IPS-NIHi11 (cell line): ENCODE measurements at places on chromosomes 3 and 15.

- DNase-seq = no peak
These were observed 104.5 kb downstream of the NR2F2 start for GRCh38 chr15:96435022-96435421.

GRCh38 chr3:8518138-8518537, 16.5 kb downstream of the LMCD1 start:
- no peak for DNase-seq

GRCh38 chr3:151553888-151554287, 93.0 kb upstream of the IGSF10 start:
- DNase-seq = no peak

GRCh38 chr3:27696906-27697305, 25.2 kb downstream of the EOMES start:
- no peak for DNase-seq

DNA sequence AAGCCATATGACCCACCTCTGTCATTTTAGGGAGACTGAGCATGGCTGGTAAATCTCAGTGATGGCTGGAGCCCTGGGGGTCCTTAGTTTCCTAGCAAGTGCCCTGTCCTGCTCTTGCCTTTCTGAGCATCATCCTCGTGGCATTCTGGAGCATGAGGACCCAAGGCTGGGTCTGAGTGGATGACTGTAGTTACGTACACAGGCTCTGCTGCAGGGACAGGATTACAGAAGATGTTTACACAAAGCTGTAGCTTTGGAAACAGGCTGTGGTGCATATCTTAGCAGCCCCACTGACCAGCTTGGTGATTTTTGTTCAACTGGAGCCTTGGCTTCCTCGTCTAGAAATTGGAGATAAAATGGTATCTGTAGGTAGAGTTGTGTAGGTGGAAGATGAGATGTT, 272.9 kb upstream of the CTDSPL start:
- DNase-seq = no peak

- no peak for DNase-seq
These were observed 26.4 kb upstream of the PARL start for GRCh38 chr3:183911087-183911486.

- no peak for DNase-seq
These were observed 3.1 kb downstream of the PLXNA1 start for GRCh38 chr3:126986001-126986400.

GRCh38 chr15:84781495-84781894, 33.1 kb downstream of the ZNF592 start:
- DNase-seq = no peak

- peak; percentile 20 for DNase-seq
These were observed 10.7 kb upstream of the DHX36 start for GRCh38 chr3:154334973-154335420.

DNA sequence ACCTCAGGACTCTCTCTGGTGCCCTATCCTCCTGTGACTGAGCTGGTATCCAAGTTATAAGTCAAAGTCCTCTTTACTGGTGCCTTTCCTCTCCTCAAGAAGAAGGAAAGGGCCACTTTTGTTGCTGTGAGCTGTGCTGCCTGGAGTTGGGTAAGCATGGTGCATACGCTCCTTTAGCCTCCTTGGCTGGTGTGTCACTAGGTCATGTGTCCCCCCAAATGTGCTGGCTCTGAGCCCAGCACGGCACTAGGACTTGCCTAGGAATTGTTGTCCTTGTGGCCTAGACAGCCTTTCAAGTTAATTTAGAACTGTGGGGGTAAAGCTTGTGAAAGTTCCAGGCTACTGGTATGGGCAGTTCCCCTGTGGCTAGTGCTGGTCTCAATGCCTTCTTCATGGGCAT, 113.8 kb downstream of the UBE2E2 start:
- no peak for DNase-seq

GRCh38 chr15:65077981-65078352, 1.4 kb downstream of the KBTBD13 start:
- DNase-seq = peak; percentile 73

- DNase-seq = peak; percentile 65
These were observed 59.1 kb upstream of the NEDD4 start for GRCh38 chr15:56052395-56053045.

DNA sequence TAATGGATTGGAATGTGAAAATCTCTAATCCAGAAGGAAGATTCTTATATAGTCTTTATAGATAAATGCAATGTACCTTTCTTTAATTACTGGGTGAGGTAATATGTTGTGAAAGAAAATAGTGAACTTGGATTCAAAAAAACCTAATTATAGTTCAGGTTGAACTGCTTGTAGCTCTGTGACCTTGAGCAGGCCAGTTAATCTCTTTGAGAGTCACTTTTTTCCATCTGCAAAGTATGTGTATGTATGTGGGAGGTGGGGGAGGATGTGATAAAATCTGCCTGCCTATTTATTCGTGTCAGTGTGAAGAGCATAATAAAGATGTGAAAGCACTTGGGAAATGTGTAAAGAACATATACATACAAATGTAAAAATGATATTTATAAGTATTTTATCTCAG, 34.4 kb downstream of the GLCE start:
- DNase-seq = no peak

GRCh38 chr3:131712662-131713061, 209.9 kb upstream of the MRPL3 start:
- no peak for DNase-seq

DNA sequence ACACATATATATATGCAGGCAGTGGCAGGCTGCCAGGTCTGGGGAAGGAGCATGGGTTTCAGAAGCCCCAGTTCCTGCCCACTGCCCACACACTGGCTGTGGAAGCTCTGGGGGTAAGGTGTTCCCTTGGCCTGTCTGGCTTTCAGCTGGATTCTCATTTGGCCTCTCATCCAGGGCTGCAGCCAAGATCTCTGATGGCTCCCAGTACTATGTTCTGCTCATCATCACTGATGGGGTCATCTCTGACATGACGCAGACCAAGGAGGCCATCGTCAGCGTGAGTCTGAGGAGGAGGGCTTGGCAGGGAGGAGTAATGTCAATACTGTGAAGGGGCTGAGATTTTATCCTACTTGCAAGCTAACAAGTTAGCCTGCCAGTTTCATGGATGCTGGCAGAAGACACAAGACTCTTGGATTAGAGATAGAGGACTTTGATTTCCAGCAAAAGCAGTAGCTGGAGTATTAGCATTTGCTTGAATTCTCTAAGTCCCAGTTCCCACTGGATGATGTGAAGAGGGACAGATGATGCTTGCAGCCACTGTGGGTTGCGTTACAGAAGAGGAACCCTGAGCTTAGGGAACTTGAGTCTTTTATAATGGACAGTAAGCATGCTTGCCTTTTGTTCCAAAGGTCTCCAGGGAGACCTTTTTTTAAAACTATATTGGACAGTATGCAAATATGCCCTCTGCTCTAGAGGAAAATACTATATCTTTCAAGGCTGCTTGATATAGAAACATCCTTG, 5.6 kb upstream of the BRPF1 start:
- DNase-seq = no peak

DNA sequence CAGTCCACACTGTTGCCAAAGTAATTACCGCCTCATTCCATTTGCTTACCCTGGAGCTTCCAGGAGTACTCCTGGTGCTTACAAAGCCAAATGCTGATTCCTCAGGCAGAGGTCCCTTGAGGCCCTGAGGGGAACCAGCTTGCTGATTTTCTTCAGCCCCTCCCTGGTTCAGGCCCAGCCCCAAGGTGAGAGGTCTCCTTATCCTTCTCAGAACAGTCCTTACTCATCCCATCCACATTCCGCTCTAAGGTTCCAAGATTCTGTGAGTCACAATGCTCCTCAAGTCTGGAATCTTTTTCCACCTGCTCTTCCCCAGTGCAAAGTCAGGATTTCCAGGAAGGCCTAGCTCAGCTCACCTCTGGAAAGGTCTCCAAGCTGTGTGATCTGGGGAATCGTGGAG, 1.8 kb upstream of the ATP10A start:
- no peak for DNase-seq

- DNase-seq = no peak
These were observed 7.2 kb upstream of the MUC13 start for GRCh38 chr3:124941771-124942170.

DNA sequence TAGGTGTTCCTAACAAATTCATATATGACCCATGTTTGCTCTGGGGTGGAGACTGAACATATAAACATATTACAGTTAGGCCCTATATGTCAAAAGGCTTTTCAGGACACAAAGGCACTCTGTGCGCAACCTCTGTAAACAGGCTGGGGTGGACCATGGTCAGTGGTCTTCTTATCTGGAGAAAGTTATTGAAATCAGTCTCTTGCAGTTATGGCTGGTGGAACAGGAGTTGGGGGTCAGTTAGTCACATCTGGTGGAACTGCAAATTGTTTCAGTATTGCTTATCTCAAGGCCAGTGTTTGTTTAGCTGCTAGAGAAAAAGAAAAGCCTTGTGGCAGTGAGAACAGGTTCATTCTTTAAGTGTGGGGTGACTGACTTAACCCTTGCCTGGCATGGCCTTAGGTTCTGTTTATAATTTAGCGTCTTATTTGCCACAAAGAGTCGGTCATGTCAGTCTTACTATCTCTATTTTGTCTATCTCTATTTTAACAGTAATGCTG, 5.9 kb upstream of the GP9 start:
- no peak for DNase-seq

DNA sequence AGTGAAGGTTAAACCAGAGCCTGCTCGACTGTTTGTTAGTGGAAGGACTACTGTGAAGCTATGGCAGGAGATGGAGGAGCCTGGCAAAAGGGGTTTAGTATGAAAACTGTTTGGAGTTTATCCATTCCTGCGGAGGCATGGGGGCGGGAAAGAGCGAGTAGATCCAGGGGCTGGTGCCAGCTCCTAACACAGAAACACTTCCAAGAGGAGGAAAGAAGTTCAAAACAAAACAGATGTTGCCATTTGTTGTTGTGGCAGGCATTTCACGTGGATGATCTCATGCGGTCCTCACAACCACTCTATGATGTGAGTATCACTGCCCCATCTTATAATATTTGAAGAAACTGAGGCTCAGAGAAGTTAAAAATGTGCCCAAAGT, 30.7 kb upstream of the KY start:
- DNase-seq = no peak

DNA sequence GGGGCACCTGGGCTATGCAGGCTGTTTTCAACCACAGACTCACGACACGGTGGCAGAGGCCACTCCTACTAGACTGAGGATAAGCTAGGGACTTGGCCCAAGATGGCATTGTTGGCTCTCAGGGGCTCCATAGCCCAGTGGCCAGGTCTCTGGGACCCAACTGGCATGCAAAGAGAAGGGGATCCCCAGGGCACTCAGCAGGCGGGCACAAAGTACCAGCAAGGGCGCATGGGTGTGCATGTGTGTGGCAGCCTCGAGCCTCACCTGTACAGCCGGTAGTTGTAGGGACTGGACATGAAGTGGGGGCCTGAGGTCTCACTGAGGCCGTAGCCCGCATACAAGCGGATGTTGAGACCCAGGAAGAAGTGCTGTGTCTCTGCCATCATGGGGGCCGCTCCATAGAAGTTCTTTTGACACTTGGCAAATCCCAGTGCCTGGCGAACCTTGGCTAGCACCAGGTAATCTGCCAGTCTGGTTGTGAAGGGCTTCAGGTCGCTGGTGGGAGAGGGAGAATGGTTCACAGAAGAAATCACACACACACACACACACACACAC, 30.2 kb downstream of the IDH3A start:
- DNase-seq = no peak

GRCh38 chr3:38354588-38355330, 8.2 kb downstream of the XYLB start:
- DNase-seq = no peak

- DNase-seq = no peak
These were observed 25.7 kb downstream of the INSYN1 start for GRCh38 chr15:73727330-73727976.

GRCh38 chr3:27079427-27080257, 289.5 kb downstream of the NEK10 start:
- no peak for DNase-seq

- no peak for DNase-seq
These were observed 202.5 kb downstream of the MEIS2 start for GRCh38 chr15:36897834-36898233.

DNA sequence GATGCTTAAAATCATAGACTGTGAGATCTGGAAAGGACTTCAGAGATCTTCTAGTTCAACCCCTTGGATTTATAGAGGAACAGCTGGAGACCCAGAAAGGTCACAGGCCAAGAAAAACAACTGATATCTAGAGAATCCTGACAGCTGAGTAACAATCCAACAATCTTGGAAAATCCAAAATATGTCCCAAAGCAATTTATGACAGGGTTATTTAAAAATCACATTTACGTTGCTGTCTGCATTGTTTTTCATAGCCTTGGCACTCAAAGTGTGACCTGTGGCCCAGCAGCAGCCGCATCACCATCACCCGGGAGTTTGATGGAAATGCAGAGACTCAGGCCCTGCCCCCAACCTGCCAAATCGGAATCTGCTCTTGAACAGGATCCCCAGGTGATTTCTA, 78.8 kb downstream of the FBN1 start:
- no peak for DNase-seq

GRCh38 chr15:73004462-73004861, 47.8 kb upstream of the NEO1 start:
- no peak for DNase-seq

DNA sequence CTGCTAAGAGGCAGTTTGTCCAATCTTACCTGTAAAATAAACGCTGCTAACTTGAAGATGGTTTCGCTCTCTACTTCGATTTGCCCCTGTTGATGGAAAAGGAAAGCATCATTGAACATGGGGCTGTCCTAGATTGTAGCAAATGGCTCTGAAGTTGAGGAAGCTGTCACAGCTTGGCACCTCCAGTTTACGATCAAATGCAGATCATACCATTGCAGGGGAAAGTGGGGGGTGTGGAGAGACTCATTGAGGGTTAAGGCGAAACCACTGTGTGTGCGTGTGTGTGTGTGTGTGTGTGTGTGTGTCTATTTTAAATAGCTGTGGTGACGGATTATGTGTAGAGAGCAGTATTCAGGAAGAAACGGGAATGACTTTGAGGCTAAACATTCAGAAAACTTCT, 127.6 kb upstream of the LMOD3 start:
- peak; percentile 78 for DNase-seq

DNA sequence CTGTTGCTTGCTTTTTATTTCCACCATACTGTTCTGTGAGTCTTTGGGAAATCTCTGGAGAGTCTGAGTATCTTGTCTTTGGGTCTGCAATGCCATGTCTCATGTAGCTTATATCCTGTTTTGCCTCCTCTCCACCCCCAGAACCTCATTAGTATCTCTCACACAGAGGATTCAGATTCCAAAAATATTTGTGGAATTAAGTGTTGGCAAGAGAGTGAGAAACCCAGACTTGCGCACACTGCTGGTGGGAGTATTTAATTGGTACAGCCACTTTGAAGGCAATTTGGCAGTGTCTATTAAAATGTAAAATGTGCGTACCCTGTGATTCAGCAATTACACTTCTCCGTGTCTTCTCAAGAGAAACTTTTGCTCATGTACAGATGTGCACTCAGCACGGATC, 68.6 kb downstream of the ZNF621 start:
- no peak for DNase-seq

GRCh38 chr3:167084545-167084944, 295.6 kb downstream of the ZBBX start:
- DNase-seq = no peak

GRCh38 chr15:45855210-45855906, 220.5 kb downstream of the SQOR start:
- DNase-seq = no peak
